Motor neuron (in vitro differentiated cells): ENCODE measurements at places on chromosomes 12 and 14. TPM values are rescaled to one million over a fixed set of nuclear protein-coding genes. Genes with fewer than 3 reads are reported as not detected.

Gene FAM90A1
- 0.93 and 1.8 TPM in 2 replicates for total RNA-seq

Gene MYO1A
- total RNA-seq, result 0.33 TPM in 1 of 2 replicates, not detected in the other

Gene DUSP6
- 5.6 and 12.3 TPM in 2 replicates for total RNA-seq

Gene RFLNA
- total RNA-seq, result 3.0 and 3.2 TPM in 2 replicates

Gene MFAP5
- 0.77 TPM in 1 of 2 replicates, not detected in the other for total RNA-seq

Gene ZFHX2
- 5.8 and 6.1 TPM in 2 replicates for total RNA-seq

Gene TAS2R43
- 0.65 and 1.2 TPM in 2 replicates for total RNA-seq

Gene LRRC43
- total RNA-seq, result 0.70 and 1.8 TPM in 2 replicates

Gene IFNG-AS1
- total RNA-seq, result 0.08 and 0.18 TPM in 2 replicates

Gene GPR132
- total RNA-seq, result 1.5 TPM in 1 of 2 replicates, not detected in the other

Gene CFAP251
- 2.0 and 2.4 TPM in 2 replicates for total RNA-seq

Gene TMX1
- 39.4 and 47.1 TPM in 2 replicates for total RNA-seq

Gene AKAP5
- total RNA-seq, result 4.7 and 4.8 TPM in 2 replicates

Gene CAPZA3
- total RNA-seq, result not detected in 2 replicates

Gene TAS2R14
- 3.3 and 3.5 TPM in 2 replicates for total RNA-seq

Gene MOAP1
- total RNA-seq, result 68.0 and 69.8 TPM in 2 replicates

Gene PABPN1
- total RNA-seq, result 89.6 and 101 TPM in 2 replicates

Gene SPIC
- 0.66 TPM in 1 of 2 replicates, not detected in the other for total RNA-seq

Gene TMEM119
- 25.2 and 31.1 TPM in 2 replicates for total RNA-seq

Gene ARF6
- 30.6 and 34.1 TPM in 2 replicates for total RNA-seq

Gene ACTN1
- 131 and 132 TPM in 2 replicates for total RNA-seq

Gene SCAF11
- total RNA-seq, result 34.1 and 40.3 TPM in 2 replicates

Gene KERA
- not detected in 2 replicates for total RNA-seq

Gene ERH
- 266 and 276 TPM in 2 replicates for total RNA-seq

Gene LRCOL1
- 0.36 TPM in 1 of 2 replicates, not detected in the other for total RNA-seq

Gene BDKRB1
- 0.21 and 0.27 TPM in 2 replicates for total RNA-seq

Gene PRIM1
- 18.8 and 24.2 TPM in 2 replicates for total RNA-seq

Gene RPS6KL1
- total RNA-seq, result 10.1 and 10.3 TPM in 2 replicates

Gene OR6C2
- total RNA-seq, result 0.20 TPM in 1 of 2 replicates, not detected in the other

Gene PZP
- total RNA-seq, result 1.1 TPM in 1 of 2 replicates, not detected in the other

Gene SYNDIG1L
- total RNA-seq, result 0.09 and 0.17 TPM in 2 replicates

Gene IGFBP6
- total RNA-seq, result 0.65 and 0.88 TPM in 2 replicates

Gene NOVA1
- 111 and 138 TPM in 2 replicates for total RNA-seq

Gene NKX2-1
- total RNA-seq, result 0.13 TPM in 1 of 2 replicates, not detected in the other

Gene DLK1
- 6.6 and 7.4 TPM in 2 replicates for total RNA-seq

Gene PIANP
- total RNA-seq, result 4.6 and 5.8 TPM in 2 replicates

Gene HOXC6
- 30.8 and 34.7 TPM in 2 replicates for total RNA-seq

Gene HOXC10
- 0.73 and 1.0 TPM in 2 replicates for total RNA-seq

Gene TMTC2
- total RNA-seq, result 34.0 and 37.5 TPM in 2 replicates

Gene ORAI1
- 13.7 and 17.0 TPM in 2 replicates for total RNA-seq

Gene OR4E1
- total RNA-seq, result not detected in 2 replicates

Gene PRB2
- 114 and 152 TPM in 2 replicates for total RNA-seq

Gene PTCSC3
- not detected in 2 replicates for total RNA-seq

Gene RAB5B
- 68.8 and 69.9 TPM in 2 replicates for total RNA-seq

Gene KRT85
- 0.28 and 0.34 TPM in 2 replicates for total RNA-seq

Gene KCNMB4
- total RNA-seq, result 11.5 and 13.5 TPM in 2 replicates

Gene EIF2S3B
- total RNA-seq, result 1.1 and 1.4 TPM in 2 replicates

Gene GNB3
- 5.7 and 6.1 TPM in 2 replicates for total RNA-seq

Gene ERC1
- total RNA-seq, result 43.7 and 45.0 TPM in 2 replicates
